ENCODE measurements at places on chromosomes 1 and 21. TPM values are rescaled to one million over a fixed set of nuclear protein-coding genes. Genes with fewer than 3 reads are reported as not detected.

Gene SH3BGR
- polyA plus RNA-seq = 5.7 TPM

Gene DYNLT5
- polyA plus RNA-seq = 3.6 TPM

Gene OR2T35
- not detected for polyA plus RNA-seq

Gene GBP4
- 9.9 TPM for polyA plus RNA-seq

Gene MIXL1
- 0.32 TPM for polyA plus RNA-seq

GRCh38 chr1:247434005-247434404, 18.0 kb downstream of the NLRP3 start:
- DNase-seq = no peak

DNA sequence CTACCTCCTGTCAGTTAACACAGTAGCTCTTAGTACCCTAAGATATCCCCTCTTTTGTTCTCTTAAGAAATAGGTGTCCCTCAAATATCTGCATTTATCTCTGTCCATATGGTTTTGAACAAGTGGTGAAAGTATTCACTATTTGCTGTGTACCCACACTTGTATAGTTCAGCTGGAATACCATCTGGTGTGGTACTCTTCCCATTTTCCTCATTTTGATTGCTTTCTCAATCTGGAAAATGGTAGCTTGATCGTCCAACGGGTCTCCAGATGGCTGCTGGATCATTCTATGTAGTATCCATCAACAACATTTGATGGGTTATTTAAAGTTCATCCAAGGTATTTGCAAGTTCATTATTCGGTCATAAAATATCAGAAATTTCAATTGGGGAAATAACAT, 100.3 kb upstream of the DPYD start:
- no peak for DNase-seq

- DNase-seq = no peak
Observed at GRCh38 chr1:160082926-160083325, 1.6 kb downstream of the KCNJ9 start.

Gene KCNJ9
- 0.10 TPM for polyA plus RNA-seq

All from right renal pelvis (tissue), 4 donors.